ENCODE measurements at places on chromosomes 5 and 9.

- DNase-seq, result no peak
Measured at GRCh38 chr5:88490874-88491273, 222.2 kb upstream of the TMEM161B start.

GRCh38 chr5:167478188-167478587 is 813.3 kb upstream of the WWC1 start:
- DNase-seq, result no peak

GRCh38 chr5:139844472-139845145 is 49.0 kb downstream of the PSD2 start:
- DNase-seq, result peak; percentile 38

- no peak for DNase-seq
Measured at GRCh38 chr9:125246261-125246667, 5.1 kb upstream of the HSPA5 start.

All from activated CD4-positive, alpha-beta T cell treated with anti-CD3 and anti-CD28 coated beads, Interleukin-2, amount 50 U/mL, for 24 hours (primary cell).